ENCODE measurements at places on chromosomes 1 and 21. TPM values are rescaled to one million over a fixed set of nuclear protein-coding genes. Genes with fewer than 3 reads are reported as not detected.
A peak's percentile ranks its signal among the peaks of the same experiment; 100 is the strongest.

DNA sequence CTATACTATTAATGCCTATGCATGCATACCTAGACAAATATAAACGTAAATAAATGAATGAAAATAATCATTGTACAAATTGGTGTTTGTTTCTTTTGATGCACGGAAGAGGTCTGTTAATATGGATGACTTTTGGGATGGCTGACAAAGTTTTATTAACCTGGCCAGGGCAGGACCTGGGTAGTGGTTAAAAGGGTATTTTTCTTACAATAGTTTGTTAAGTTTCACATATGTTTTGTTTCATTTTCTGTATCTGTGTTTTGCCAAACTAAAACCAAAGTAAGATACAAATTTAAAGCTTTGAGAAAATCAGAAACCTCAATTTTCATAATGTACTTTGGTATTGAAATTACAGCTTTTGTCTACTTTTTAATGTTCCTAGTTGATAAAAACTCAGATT lies 222.7 kb upstream of the OLFM3 start:
- DNase-seq: no peak

The CENPL gene
- 10.9 TPM for total RNA-seq

DNA sequence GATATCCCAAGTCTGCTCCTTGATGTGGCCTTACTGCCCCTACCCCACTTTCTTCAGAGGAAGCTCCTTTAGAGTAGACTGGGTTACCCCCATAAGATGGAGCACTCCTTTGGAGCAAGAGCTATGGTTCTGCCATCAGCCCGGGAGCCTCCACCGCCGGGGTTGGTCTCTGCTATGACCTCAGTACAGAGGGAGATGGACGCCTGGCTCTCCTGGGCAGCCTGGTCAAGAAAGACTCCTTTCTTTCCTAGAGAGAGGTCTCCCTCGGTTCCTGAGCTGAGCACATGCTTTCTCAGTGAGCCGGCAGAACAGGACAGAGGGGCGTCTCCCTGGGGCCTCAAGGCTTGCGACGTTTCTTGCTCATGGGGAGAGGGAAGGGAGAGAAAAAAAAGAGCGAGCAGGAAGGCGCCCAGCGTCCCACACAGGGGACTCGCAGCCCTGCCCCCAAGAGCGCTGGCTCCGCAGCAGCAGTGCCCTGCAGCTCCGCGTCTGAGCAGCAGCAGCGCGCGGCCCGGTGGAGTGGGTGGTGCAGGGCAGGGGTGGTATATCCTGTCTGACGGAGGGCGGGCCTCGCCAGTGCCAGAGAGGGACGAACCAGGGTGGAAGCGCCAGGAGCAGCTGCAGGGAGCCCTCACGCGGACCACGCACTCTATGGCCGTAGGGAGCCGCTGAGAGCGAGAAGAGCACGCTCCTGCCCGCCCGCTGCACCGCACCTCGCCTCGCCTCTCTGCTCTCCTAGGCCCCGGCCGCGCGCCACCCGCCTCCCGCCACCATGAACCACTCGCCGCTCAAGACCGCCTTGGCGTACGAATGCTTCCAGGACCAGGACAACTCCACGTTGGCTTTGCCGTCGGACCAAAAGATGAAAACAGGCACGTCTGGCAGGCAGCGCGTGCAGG lies at the start of gene PKP1:
Gene PKP1, plus strand, starts transcription at position 576 of the 899 bp plus-strand sequence. Its CDS starts 197 bp downstream, at position 773.
- DNase-seq: no peak

The OR2T11 gene
- not detected for total RNA-seq

The AKR7A3 gene
- 0.19 TPM for total RNA-seq

- peak; percentile 65 for DNase-seq
Measured at GRCh38 chr1:234495231-234495990, 16.4 kb upstream of the TARBP1 start.

- DNase-seq: peak; percentile 12
Measured at GRCh38 chr1:27773826-27774445, 917 bp downstream of the STX12 start.

DNA sequence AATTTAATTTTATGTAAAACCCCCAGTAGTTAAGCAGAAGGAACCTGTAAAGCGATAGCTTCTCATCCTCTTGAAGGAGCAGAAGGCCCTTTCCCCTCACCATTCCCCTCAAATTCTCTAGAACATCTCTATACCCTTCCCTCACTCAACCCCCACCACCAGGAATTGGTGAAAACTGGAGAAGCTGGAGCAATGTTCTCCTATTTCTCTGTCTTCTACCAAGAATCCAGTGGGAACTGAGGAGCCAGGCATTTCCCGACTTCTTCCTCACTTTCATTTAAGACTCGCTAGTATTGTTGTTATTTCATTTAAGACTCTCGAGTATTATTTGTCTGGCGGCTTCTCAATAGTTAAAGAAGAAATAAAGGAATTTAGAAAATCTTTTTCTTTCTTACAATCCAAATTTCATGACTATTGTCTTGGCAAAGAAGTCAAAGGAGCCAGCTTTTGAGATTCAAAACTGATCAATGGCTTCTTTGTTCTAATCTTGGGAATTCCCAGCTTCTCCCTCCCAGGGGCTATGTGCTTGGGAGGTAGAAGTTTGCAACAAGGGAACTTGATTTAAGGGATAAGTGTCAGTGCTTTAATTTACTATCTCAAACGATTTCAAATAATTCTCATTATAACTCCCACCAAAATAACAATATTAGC lies 253.3 kb upstream of the ADGRL2 start:
- no peak for DNase-seq

GRCh38 chr1:29754573-29755375 lies 518.5 kb downstream of the PTPRU start:
- DNase-seq: no peak

- DNase-seq: peak; percentile 6
Measured at GRCh38 chr1:58422436-58422835, 124.1 kb downstream of the OMA1 start.

- no peak for DNase-seq
Measured at GRCh38 chr1:109183058-109183738, 30.5 kb upstream of the SARS1 start.
